ENCODE measurements at places on chromosomes 4 and X.
A peak's percentile ranks its signal among the peaks of the same experiment; 100 is the strongest.

DNA sequence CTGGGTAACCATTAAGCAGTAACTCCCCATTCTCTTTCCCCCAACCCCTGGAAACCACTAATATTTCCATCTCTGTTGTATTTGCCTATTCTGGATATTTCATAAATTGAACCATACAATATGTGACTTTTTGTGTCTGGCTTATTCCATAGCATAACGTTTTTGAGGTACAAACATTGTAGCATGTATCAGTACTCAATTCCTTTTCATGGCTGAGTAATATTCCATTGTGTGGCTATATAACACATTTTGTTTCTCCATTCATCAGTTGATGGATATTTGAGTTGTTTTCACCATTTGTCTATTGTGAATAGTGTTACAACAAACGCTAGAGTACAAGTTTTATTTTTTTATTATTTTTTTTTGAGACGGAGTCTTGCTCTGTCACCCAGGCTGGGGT lies 55.0 kb upstream of the MORC4 start:
- no peak for DNase-seq

DNA sequence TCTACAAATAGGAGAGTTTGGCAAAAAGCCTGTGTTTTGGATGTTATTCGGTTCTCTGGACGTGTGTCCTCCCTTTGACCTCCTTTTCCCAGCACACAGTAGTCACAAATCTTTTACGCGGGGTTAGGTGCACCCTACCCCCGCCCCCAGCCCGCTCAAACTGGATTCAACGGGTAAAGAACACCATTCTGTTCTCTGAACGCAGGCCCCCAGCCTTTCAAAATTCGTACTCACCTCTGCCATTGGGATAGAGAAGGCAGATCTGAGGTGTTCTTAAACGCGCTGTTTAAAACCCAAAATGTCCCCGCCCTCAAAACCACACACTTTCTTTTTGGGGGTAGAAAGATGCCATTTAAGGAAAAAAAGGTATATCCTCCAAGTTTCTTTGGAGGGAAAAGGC lies 2.7 kb downstream of the LEF1 start:
- DNase-seq: no peak

- DNase-seq: no peak
Measured at GRCh38 chr4:147940171-147940570, 208.3 kb downstream of the ARHGAP10 start.

DNA sequence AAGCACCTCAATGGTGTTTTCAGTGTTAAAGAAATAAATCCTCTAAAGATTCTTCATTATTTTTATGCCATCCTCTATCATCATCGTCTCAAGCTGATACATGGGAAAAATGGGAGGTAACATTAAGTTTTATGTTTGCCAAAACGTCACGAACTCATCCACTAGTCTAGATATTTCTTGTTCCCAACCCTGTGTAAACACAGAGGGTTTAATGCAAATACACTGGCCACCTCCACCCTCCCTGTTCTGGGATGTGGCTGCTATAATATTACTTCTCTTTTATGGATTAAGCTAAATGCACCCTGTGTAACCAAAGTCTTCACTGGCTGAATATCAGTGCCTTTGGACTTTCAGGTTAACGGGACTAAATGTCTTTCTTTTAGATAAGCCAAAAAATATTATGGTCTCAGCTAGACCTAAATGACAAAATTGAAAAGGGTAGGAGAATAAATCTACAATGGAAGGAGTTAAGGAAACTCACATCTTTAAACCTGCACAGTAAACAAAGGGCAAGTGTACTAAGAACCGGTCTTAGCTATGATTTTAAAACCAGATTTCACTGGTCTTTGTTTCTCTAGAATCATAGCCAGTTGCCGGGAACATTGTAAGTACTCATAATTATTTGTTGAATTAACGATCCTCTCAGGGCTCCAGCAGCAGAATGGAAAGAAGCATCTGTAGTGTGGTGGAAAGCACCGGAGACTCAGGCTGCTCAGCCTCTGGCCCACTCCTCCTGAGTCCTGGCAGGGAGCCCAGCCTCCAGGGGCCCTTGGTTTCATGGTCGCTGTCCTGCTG lies 103.5 kb upstream of the NOCT start:
- DNase-seq: peak; percentile 53

- DNase-seq: no peak
Measured at GRCh38 chr4:153834901-153835300, 46.0 kb upstream of the SFRP2 start.

DNA sequence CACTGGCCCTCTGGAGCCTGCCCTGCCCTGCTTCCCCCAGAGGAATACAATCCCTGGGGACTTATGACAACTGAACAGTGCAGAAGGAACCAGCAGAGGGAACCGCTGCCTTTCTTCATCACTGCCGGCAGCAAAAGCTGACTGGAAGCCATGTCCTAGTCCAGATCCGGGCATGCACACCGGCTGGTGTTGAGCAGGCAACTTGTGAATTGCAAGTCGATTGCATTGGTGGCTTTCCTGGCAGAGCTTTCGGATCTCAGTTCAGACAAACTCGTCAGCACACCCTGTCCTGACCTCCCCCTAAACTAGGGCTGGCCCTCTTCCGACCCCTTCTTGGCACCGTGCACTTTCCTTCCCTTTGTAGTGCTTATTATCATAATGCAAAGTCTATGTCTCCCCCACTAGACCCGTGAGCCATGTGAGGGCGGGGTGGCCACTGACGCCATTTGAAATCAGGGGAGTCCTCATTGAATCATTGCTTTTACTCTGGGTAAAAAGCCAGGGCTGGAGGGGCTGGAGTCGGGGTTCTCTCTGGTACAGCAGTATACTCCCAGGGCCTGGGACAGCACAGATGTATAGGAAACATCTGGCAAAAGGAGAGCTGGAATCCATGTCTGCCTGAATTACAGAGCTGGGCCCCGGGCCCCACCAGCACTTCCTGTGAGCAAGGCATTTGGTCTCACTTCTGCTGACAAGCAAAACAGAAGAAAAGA lies 1.8 kb downstream of the ARHGAP4 start:
- no peak for DNase-seq

DNA sequence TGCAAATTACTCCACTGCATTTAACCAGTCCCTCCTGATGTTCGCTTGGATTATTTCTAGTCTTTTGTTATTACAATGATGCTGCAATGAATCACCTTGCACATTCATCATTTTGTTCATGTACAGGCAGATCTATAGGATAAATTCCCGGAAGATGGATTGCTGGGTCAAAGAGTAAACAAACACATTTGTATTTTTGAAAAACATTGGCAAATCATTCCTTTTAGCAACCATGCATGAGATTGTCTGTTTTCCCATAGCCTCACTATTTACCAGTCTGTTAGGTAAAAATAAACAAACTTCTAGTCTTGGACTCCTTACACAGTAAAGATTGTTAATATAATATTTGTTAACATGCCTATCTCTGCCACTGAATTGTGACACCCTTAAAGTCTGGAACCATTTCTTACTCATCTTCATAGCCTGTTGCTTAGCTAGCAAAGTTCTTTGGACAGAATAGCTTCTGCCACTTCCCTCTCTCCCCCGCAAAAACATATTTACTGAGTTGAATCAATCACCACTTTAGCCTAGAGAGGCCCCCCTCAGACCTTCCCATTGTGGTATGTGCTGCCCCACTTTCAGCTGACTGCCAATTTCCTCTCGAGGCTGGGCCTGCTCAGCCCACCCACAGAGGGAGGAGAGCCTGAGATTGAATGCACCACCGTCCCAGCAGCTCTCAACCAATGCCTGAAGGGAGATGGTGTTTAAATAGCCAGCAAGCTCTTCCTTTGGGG lies 108.4 kb upstream of the ATXN3L start:
- no peak for DNase-seq

GRCh38 chr4:28014469-28014868 lies 1153.8 kb downstream of the STIM2 start:
- DNase-seq: no peak

DNA sequence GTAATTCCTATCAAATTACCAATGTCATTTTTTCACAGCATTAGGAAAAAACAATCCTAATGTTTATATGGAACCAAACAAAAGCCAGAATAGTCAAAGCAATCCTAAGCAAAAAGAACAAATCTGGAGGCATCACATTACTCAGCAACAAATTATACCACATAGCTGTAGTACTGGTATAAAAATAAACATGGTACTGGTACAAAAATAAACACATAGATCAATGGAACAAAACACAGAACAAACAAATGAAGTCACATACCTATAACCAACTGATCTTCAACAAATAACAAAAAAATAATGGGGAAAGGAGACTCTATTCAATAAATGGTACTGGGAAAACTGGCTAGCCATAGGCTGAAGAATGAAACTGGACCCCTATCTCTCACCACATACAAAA lies 37.4 kb downstream of the PPA2 start:
- DNase-seq: no peak

DNA sequence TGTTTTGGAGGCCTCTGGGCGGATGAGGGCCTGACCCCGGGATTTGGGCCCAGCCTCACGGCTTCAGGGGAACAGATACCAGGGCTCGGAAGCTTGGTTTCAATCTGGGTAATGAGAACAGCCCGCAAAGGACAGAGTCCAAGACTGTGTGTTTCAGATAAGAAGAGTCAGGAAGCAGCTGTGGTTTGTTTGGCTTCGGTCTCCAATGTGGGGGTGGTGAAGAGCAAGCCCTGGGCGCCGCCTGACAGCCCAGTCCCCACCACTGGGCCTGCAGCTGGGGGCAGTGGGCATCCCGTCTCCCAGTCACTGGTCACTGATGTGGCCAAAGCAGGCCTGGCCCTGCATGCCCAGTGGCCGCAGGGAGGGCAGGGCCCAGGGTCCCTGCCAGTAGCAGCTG lies 9.1 kb downstream of the WFS1 start:
- no peak for DNase-seq

- DNase-seq: no peak
Measured at GRCh38 chr4:152892974-152893373, 43.1 kb upstream of the FHDC1 start.

DNA sequence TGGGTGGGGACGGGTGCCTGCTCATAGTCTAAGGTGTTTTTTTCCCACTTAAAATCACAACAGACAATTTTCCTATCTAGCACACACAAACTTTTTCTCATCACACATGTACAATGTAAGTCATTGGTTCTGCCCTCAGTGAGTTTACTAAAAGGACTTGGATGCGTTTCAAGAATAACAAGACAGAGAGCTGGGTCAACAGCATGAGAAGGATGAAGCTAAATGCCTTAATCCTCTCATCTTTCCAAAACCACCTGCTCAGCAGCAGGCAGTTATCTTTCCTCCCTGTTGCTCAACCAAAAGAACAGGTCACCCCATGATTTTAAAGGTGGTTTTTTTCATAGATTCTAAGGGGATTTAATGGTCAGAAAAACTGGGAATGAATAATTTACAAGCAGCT lies 40.1 kb downstream of the OFD1 start:
- no peak for DNase-seq

- DNase-seq: no peak
Measured at GRCh38 chr4:71156616-71157015, 163.2 kb downstream of the DCK start.

- DNase-seq: no peak
Measured at GRCh38 chr4:4427886-4428285, 41.0 kb downstream of the NSG1 start.

GRCh38 chr4:41427931-41428600 lies 109.9 kb upstream of the LIMCH1 start:
- no peak for DNase-seq

DNA sequence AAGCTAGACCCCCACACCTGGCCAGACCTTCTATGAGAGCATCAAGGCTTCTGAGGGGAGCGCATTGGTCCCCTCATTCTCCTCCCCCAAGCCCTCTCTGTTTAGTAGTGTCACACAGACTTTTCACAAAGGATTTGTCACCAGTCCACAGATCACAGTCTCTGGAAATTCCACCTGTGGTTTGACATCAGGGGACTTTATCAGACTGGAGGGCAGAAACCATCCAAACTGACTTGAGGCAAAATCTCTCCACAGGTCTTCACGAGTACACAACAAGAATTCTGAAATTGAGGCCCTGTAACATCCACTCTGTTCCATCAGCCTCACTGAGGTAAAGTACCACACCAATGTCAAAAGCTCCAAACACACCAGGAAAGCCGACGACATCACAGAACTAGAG lies 112.5 kb downstream of the SH3KBP1 start:
- no peak for DNase-seq

- DNase-seq: no peak
Measured at GRCh38 chrX:10759141-10759799, 138.9 kb upstream of the MID1 start.

DNA sequence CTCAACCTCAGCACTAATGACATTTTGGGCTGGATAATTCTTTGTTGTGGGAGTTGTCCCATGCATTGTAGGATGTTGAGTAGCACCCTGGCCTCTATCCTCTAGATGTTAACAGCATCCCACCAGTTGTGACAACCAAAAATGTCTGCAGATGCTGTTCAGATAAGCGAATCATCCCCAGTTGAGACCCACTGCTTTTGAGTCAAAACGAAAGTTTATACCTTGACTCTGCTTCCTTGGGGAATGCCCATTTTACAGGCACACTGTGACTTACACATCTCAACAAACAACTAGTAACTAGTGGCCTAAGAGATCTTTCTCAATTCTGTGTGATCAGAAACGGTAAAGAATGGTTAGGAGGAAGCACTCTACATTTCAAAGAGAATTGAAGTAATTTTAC lies 37.0 kb downstream of the SEPSECS start:
- no peak for DNase-seq

GRCh38 chrX:129706400-129707072 lies 32.2 kb upstream of the XPNPEP2 start:
- peak; percentile 55 for DNase-seq

GRCh38 chr4:72977936-72978485 lies 91.5 kb downstream of the COX18 start:
- DNase-seq: no peak

GRCh38 chr4:153750197-153750817 lies 9.5 kb downstream of the RNF175 start:
- peak; percentile 79 for DNase-seq

DNA sequence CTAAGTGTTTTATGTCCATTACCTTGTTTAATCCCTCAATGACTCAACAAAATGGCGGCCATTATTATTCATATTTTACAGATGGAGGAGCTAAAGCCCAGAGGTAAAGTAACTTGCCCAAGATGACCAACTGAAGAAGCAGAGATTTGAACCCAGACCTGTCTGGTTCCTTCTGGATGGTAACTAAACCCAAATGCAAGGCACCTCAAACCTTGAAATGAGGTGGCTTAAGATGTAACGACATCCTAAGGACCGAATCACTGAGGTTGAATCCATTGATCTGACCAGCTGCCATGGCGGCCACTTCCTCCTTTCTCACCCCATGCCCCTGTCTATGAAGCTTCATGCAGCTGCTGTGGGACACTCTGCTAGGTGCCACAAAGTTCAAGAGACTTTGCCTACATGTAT lies 932 bp downstream of the TLR10 start:
- no peak for DNase-seq

GRCh38 chr4:77600521-77601451 lies 4.8 kb upstream of the CXCL13 start:
- DNase-seq: no peak

GRCh38 chrX:80807606-80807991 lies 2.1 kb downstream of the BRWD3 start:
- no peak for DNase-seq

- DNase-seq: no peak
Measured at GRCh38 chr4:62130230-62130629, 930.1 kb downstream of the ADGRL3 start.

All from right forelimb (tissue), 1 donor.